Osteoblast (primary cell): ENCODE measurements at places on chromosomes 3 and 15. TPM values are rescaled to one million over a fixed set of nuclear protein-coding genes. Genes with fewer than 3 reads are reported as not detected.

FRMD5 gene
- total RNA-seq: 3.3 and 3.5 TPM in 2 replicates

CASR gene
- not detected in 2 replicates for total RNA-seq

PYDC2 gene
- total RNA-seq: not detected in 2 replicates

CACNA2D3 gene
- under 0.01 and 0.36 TPM in 2 replicates for total RNA-seq

GRCh38 chr3:119974656-119975055, 119.6 kb downstream of the GSK3B start:
- no peaks in the 10 kb centered on the region for H3K27me3 ChIP-seq
- H3K36me3 ChIP-seq: no peaks in the 10 kb centered on the region
- H3K4me3 ChIP-seq: no peak overlapping the region
- peaks cover under 1% of the 10 kb centered on the region for H3K4me1 ChIP-seq
- no peak overlapping the region for H3K27ac ChIP-seq

DNA sequence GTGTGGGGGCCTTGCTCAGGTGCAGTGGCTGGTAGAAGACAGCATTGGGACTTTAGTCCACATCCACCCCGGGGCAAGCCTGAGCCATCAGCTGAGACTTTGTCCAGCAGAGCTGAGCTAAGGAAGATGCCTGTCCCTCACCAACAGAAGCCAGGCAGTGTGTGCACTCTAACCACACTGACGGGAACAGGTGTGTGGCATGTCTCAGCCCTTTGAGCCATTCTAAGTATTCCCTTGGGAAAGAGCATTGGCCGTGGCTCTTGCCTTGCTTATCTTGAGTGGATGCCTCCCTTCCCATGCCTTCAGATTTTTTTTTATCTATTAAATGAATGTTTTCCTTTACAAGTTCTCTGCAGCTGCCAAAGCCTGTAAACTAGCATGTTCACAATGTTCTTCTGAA, 3.5 kb downstream of the GABRA5 start:
- no peaks in the 10 kb centered on the region for H3K4me1 ChIP-seq
- H3K27me3 ChIP-seq: peaks cover 14% of the 10 kb centered on the region
- no peak for DNase-seq
- no peaks in the 10 kb centered on the region for H3K36me3 ChIP-seq
- no peak overlapping the region for H3K27ac ChIP-seq

DNA sequence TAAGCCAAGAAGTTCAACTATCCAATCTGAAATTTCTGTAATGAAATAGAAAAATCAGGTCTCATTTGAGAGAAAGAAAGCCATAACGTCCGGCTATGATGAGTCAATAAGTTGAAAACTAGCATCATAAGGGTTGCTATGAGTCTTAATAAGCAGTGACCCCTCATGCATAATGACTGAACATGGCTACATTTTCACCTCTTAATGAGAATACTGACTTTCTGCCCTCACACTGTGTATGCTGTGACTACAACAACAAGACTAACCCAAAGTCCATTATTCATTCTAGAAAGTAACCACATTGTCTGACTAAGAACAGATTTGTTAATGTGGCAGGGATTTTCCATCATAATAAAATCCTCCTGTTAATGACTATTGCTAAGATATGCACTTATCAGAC, 884.0 kb upstream of the CADM2 start:
- DNase-seq: no peak
- no peak overlapping the region for H3K4me3 ChIP-seq
- H3K27me3 ChIP-seq: no peaks in the 10 kb centered on the region
- H3K27ac ChIP-seq: no peak overlapping the region
- H3K36me3 ChIP-seq: no peaks in the 10 kb centered on the region
- no peaks in the 10 kb centered on the region for H3K4me1 ChIP-seq

- H3K27ac ChIP-seq: no peak overlapping the region
- DNase-seq: no peak
- H3K4me3 ChIP-seq: peak overlapping the region; percentile 70
- H3K36me3 ChIP-seq: no peaks in the 10 kb centered on the region
- H3K4me1 ChIP-seq: peaks cover 21% of the 10 kb centered on the region
Measured at GRCh38 chr3:171458864-171459136, 1.4 kb downstream of the TNIK start.

DNA sequence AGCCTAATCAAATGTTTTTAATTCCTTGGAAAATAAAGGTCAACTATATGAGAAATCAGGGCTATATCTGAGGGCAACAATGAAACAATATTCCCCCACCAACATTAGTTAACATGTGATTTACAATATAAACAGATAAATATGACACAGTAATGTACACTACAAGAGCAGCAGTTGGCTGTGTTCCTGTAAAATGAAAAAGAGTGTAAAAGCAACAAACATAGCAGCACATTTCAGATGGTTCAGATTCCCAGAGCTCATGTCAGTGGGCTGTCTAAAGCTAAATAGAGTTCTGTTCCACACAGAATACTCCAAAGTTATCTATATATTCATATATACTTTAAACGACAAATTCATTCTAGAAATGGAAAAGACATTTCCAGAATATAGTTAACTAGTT, 42.6 kb downstream of the ANKRD28 start:
- H3K36me3 ChIP-seq: peaks cover 26% of the 10 kb centered on the region
- peak overlapping the region; percentile 27 for H3K27ac ChIP-seq
- no peak for DNase-seq
- H3K4me3 ChIP-seq: no peak overlapping the region
- no peaks in the 10 kb centered on the region for H3K27me3 ChIP-seq

- no peaks in the 10 kb centered on the region for H3K4me1 ChIP-seq
- DNase-seq: no peak
- H3K36me3 ChIP-seq: no peaks in the 10 kb centered on the region
Measured at GRCh38 chr15:77983708-77984445, 93.6 kb downstream of the TBC1D2B start.

DNA sequence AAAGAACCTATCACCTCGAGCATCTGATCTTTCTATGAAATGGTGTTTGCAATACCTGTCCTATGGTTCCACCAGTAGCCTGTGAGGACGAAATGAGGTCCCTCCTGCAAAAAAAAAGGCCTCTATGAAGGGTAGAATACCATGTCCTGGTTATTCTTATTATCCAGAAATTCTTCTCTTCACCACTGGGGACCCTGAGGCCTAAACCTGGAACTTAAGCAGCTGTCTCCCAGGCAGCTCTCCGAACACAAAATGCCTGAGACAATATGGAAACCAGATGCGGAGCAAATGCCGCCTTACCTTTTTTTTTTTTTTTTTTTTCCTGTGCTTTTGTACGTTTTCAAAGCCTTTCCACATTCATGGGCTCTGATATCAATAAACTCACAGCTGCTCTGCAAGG, 62.1 kb upstream of the WNT5A start:
- H3K27me3 ChIP-seq: peaks cover 4% of the 10 kb centered on the region
- no peak overlapping the region for H3K4me3 ChIP-seq

DNA sequence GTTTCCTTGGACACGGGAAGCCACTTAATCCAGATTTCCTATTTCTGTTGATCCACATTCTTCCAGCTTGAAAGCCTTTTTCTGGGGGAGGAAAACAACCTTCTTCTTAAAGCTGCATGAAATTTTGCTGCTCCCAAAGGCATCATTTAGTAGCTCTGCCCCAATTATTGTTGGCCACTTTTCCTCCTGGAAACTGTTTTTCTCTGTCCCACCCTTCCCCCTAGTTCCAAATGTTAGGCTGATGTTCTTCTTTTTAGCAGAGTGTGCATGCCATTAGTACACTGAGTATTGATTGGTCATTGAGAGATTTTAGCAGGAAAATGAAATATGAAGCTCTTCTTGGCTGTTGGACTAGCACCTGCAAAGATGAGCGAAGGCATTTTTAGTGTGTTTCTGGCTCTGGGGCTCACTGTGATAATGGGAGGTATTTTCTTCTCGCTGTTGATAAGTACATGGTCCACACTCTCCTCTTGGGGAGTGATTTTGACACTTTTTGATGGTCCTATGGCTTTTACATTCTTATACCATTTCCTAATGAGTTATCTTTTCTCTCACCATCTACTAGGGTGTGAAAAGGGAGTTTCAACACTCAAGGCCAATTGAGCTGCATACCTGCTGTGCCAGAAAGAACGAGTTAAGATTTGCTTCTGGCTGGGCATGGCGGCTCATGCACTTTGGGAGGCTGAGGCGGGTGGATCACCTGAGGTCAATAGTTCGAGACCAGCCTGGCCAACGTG, 200.5 kb downstream of the PTPRG start:
- H3K27ac ChIP-seq: no peak overlapping the region
- no peaks in the 10 kb centered on the region for H3K4me1 ChIP-seq
- no peaks in the 10 kb centered on the region for H3K36me3 ChIP-seq
- DNase-seq: no peak
- H3K27me3 ChIP-seq: no peaks in the 10 kb centered on the region
- H3K4me3 ChIP-seq: no peak overlapping the region

- H3K27ac ChIP-seq: no peak overlapping the region
- no peaks in the 10 kb centered on the region for H3K36me3 ChIP-seq
- no peaks in the 10 kb centered on the region for H3K4me1 ChIP-seq
- H3K27me3 ChIP-seq: no peaks in the 10 kb centered on the region
- no peak overlapping the region for H3K4me3 ChIP-seq
Measured at GRCh38 chr3:29936766-29937165, 655.9 kb downstream of the RBMS3 start.

- peaks cover 8% of the 10 kb centered on the region for H3K36me3 ChIP-seq
- peaks cover 7% of the 10 kb centered on the region for H3K4me1 ChIP-seq
- no peaks in the 10 kb centered on the region for H3K27me3 ChIP-seq
- H3K27ac ChIP-seq: no peak overlapping the region
- H3K4me3 ChIP-seq: no peak overlapping the region
- DNase-seq: no peak
Measured at GRCh38 chr3:58366699-58367098, 34.0 kb downstream of the PXK start.

- no peaks in the 10 kb centered on the region for H3K36me3 ChIP-seq
- H3K4me3 ChIP-seq: no peak overlapping the region
- DNase-seq: no peak
- no peak overlapping the region for H3K27ac ChIP-seq
- H3K4me1 ChIP-seq: no peaks in the 10 kb centered on the region
- H3K27me3 ChIP-seq: no peaks in the 10 kb centered on the region
Measured at GRCh38 chr3:14680716-14681115, 5.8 kb downstream of the C3orf20 start.

DNA sequence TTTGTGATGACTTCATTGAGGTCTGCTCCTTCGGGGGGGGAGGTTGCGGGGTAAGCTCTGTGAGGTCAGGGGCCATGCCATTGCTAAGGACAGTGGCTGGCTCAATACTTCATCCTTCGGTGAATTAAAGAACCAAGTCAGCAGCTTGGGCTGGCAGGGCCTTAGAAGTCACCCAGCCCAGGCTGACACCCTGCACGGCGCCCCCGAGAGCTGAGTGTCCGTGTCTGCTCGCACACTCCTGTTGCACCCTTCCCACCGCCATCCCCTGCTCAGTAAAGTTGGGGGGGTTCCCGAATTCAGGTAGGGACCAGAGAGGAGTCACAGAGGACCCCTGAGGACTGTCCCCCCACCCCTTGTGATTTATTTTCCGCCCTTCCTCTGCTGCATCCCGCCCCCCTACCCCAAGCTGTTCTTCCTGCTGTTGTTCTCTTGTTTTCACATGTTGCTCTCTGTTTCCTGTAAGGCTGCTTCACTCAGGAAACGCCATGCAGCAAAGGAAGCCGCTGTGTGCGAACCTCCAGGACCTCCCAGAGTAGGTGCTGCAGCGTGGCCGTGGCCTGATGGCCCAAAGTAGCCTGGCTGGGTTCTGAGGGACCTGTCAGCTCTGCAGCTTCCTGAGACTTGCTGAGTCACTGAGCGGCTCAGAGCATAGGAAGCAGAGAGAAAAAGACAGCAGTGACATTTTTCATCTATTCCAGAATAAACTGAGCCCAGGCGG, 14.4 kb downstream of the EFCC1 start:
- no peaks in the 10 kb centered on the region for H3K4me1 ChIP-seq
- no peaks in the 10 kb centered on the region for H3K36me3 ChIP-seq
- DNase-seq: no peak
- no peak overlapping the region for H3K27ac ChIP-seq

- H3K4me3 ChIP-seq: no peak overlapping the region
- no peak for DNase-seq
- no peak overlapping the region for H3K27ac ChIP-seq
- no peaks in the 10 kb centered on the region for H3K27me3 ChIP-seq
Measured at GRCh38 chr3:180294282-180295027, 257.7 kb upstream of the PEX5L start.
